ENCODE measurements at places on chromosomes 6 and 20.

DNA sequence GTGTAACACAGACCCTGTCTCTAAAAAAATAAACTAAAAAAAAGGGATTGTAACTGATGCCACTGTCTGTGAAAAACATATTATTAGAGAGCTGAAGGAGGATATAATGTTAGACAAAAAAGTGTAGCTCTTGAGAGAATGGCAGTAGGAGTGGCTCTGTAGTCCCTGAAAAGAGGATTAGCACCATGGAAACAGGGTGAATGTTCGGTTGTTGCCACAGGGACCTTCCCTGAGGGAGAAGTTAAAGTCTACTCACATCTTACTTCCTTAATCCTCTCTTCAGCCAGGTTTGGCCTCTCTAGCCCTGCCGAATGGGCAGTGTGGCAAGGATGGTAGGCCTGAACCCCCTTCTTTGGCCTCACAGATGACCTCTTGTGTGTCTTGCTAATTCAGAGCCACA is 12.1 kb downstream of the SCAND1 start:
- no peak for DNase-seq

GRCh38 chr20:44787299-44787698 is 23.0 kb downstream of the RIMS4 start:
- no peak for DNase-seq

DNA sequence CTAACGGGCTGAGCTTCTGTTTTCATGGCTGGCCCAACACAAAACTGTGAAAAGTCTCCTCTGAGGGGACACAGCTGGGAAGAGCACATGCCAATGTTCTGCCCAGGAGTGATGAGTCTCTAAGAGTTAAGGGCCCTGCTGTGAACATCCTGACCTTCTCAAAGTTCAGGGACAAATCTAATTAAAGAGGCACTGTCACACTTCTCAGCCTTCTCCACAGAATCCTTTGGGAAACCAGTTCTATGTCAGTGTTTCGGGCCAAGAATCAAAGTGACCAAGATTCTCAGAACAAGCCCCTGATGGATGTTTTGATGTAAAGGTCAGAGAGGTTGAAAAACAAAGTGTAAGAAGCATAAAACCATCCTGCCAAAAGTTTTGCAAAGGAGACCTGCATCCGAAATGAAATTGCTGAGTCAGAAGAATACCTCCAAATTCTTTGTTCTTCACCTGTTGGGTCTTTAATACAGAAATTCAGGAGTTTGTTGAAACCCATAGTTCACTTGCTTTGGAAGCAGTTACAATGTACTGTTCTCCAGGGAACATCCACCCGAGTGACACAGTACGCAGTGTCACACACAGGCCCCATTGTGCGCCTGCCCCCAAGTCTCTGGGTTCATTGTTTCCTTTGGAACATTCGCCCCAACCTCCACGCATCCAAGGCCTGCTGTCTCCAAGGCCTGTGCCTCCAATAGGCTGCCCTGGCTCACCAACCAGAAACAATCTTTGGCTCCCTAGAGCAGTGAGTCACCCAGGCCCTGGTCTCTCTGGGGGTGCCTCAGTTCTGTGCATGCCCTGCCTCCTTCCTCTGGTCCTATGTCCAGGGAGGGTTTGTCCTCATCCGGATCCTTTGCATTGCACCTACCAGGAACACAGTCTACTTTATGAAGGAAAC is 65.5 kb upstream of the QKI start:
- no peak for DNase-seq

DNA sequence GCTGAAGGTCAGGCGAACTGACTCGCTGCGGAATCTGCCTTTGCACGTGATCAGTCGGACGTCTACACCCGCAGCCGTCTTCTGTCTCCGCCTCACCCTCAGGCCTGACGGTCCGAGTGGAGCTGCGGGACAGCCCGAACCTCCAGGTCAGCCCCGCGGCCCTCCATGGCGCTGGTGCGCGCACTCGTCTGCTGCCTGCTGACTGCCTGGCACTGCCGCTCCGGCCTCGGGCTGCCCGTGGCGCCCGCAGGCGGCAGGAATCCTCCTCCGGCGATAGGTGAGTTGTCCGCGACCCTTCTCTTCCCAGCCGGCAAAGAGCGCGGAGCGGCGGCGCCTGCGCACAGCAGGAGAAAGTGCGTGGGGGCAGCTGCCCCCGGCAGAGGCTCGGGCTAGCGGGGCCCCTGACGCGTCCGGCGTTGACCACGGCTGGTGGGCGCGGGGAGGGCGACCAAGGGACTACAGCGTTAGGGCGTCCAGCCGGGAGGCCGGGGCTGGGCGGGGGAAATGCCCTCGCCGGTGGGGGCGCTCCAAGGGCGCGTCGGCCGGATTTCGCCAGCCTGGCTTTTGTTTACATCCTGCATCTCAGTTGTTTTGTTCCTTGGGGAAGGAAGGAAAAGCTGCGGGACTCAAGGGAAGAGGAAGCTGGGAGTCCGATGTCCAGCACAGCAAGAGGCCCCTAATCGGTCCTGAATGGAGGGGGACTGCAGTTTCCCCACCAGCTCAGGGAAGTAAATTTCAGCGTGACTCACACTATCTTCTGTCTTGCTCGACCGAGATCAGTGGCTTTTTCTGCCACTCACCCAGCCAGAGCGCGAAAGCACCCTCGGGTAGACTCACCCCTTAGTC is at the start of gene SMPDL3A:
Gene SMPDL3A (plus strand): TSS at position 77 of the 846 bp plus-strand sequence. CDS start 89 bp downstream, at position 166.
- no peak for DNase-seq

DNA sequence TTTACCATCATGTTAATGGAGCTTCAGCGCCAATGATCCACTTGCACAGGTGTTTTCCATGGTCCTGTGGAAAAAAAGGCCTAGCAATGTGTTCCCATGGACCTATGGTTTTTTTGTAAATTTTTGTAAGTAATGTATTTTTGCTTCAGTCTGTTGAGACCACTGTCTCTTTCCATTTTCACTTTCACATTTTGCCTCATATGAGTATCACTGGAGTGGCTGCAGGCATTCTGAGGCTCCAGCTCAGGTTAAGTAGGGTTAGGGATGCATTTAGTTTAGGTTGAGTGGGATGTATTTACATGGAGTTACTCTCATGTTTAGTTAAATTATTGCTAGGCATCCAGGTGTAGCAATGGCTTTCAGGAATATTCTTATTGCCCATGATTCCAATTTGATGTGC is 19.2 kb upstream of the LMBRD1 start:
- no peak for DNase-seq

DNA sequence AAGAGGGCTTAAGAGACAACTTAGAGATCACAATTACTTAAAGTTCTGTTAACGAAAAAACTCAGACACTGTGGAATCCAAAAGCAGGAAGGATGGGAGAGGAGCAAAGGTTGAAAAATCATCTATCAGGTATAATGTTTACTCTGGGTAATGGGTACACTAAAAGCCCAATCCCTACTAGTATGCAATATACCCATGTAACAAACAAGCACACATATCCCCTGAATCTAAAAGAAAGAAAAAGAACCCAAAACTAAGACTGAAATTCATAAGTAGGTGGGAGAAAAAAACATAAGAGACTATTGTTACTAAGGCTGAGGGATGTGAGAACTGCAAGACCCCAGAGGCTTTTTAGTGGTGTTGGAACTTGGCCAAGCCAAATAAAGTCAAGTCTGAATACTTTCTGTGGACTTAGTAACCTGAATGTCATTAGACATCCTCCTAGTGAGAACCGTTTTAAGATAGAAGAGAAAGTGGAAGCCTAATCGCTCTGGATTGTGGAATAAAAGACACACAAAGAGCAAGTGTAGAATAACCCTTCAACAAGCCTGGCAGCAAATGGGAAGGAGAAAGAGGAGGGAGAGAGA is 189.4 kb upstream of the RNF217 start:
- DNase-seq, result no peak

GRCh38 chr6:89675949-89676748 is 37.6 kb upstream of the LYRM2 start:
- DNase-seq, result no peak

GRCh38 chr6:21384216-21384615 is 209.3 kb upstream of the SOX4 start:
- no peak for DNase-seq

GRCh38 chr6:48134246-48134645 is 23.2 kb upstream of the PTCHD4 start:
- no peak for DNase-seq

- DNase-seq, result no peak
Measured at GRCh38 chr20:50481741-50482140, 28.4 kb upstream of the PTPN1 start.

GRCh38 chr6:26197636-26197932 is 110.4 kb downstream of the HFE start:
- no peak for DNase-seq

GRCh38 chr6:2403546-2403945 is 158.1 kb upstream of the GMDS start:
- DNase-seq, result no peak

GRCh38 chr20:47143657-47144056 is 212.8 kb downstream of the ZMYND8 start:
- DNase-seq, result no peak

DNA sequence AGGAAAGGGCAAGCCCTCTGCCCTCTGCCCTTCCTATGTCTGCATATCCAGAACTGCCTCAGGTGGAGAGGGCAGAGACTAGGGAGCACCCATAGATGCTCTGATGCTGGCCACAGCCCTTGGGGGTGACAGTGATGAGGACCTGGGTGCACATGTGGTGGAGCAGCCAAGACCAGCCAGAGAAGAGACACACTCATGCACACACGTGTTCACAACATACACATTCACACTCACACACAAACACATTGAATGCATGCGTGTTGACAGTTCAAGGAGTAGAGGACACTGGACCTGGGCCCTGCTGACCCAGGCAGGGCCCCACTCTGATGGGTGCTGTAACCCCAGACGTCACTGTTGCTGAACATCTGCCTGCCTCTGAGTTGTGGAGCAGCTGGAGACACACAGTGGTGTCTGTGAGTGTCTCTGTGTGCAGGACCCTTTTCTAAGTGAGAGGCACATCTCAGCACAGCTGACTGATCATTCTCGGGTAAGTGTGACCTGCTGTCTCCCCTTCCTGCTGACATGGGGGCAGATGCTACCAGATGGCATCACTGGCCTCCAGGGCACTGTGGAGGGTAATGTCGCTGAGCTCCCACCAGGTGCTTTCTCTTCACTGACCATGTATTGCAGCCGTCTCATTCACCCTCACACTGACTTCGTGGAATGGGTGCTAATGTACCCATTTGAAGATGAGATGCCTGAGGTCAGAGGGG is 30.1 kb upstream of the MAS1L start:
- no peak for DNase-seq

DNA sequence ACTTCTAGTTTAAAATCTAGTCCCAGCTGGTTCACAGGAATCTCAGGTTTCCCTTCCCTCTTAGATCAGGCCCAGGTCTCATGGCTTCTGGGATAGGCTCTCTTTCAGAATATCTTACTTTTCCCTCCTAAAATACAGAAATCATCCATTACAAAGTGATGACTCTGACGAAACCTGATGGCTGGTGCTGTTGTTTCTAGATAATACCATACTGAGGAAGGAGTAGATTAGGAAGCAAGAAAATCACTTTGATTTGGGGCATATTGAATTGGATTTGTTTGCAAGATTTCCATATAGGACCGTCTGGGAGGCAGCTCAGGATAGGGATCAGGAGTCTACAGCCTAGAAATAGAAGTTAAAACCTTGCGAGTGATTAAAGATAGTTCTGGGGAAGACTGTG is 3.6 kb downstream of the ZKSCAN3 start:
- DNase-seq, result no peak

DNA sequence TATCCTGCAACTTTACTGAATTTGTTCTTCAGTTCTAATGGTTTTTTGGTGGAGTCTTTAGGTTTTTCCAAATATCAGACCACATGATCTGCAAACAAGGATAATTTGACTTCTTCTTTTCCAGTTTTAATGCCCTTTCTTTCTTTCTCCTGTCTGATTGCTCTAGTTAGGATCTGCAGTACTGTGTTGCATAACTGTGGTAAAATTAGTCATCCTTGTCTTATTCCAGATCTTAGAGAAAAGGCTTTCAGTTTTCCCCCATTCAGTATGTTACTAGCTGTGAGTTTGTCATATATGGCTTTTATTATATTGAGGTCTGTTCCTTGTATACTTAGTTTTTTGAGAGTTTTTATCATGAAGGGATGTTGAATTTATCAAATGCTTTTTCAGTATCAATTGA is 4.3 kb downstream of the MICA start:
- DNase-seq, result no peak

GRCh38 chr6:154466139-154466538 is 44.3 kb downstream of the CNKSR3 start:
- DNase-seq, result no peak

- DNase-seq, result no peak
Measured at GRCh38 chr6:165245701-165246100, 63.7 kb downstream of the C6orf118 start.

GRCh38 chr20:50054231-50054547 is 58.8 kb downstream of the UBE2V1 start:
- DNase-seq, result no peak

DNA sequence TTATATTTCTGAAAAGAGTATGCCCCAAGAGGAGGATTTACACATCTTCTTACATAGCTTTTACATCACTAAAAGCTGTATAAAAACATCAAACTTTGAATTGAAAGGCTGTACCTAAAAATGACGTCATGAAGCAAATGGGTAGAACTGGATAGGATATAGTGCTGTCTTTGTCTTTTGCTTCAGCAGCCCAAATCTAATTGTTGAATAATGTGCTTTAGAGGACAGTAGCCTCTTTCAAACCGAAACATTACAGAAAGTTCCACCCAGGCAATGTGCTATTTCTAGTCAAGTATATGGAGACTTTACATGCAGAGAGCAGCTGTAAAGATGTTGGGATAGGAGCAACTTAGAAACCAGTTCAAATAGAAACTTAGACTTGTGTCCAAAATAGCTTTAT is 51.9 kb downstream of the ADGRG6 start:
- no peak for DNase-seq

- DNase-seq, result no peak
Measured at GRCh38 chr6:87483929-87484328, 11.2 kb downstream of the SLC35A1 start.

GRCh38 chr6:135280375-135281136 is 99.4 kb downstream of the MYB start:
- DNase-seq, result no peak

- DNase-seq, result no peak
Measured at GRCh38 chr20:50020288-50020687, 37.5 kb downstream of the SNAI1 start.

GRCh38 chr20:64022671-64023360 is 13.2 kb upstream of the C20orf204 start:
- DNase-seq, result no peak

GRCh38 chr20:17505636-17506517 is 25.3 kb downstream of the BFSP1 start:
- peak; percentile 9 for DNase-seq

GRCh38 chr6:4840169-4840568 is 64.0 kb downstream of the CDYL start:
- no peak for DNase-seq
